ENCODE measurements at places on chromosomes 16 and 17.

DNA sequence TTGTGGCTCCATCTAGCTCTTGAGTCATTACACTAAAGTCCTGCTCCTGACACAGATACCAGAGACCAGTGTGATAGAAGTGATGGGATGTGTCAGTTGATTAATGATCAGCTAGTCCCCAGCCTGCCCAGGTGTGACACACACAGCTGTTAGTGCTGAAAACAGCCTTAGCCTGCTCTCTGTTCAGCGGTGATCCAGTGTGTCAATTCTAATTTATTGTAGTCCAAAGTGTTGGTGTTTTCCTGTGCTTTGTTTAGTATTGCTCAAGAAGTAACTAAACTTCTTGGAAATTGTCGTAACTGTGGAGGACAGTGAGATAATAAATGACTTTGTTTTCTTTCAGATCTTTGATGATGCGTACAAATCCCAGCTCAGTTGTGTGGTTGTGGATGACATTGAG is 92.3 kb downstream of the WNT3 start:
- no peak for DNase-seq

DNA sequence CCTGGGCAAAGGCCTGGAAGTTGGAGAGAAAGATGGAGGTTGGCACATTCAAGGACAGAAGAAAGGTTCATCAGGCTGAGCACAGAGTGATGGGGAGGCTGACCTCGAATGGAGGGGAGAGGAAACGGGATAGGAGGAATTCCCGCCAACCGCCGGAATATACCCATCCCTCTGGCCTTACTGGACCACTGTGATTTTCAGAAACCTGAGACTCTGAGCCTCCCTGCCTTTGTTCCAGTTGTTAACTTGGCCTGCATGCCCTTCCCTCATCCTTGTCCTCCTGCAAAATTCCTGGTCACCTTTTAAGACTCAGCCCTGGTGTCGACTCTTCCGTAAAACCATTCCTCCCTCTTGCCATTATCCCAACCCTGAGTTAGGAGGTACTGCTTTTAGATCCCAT is 107.6 kb downstream of the VAT1L start:
- no peak for DNase-seq

- no peak for DNase-seq
Measured at GRCh38 chr17:13921841-13922776, 147.2 kb upstream of the COX10 start.

DNA sequence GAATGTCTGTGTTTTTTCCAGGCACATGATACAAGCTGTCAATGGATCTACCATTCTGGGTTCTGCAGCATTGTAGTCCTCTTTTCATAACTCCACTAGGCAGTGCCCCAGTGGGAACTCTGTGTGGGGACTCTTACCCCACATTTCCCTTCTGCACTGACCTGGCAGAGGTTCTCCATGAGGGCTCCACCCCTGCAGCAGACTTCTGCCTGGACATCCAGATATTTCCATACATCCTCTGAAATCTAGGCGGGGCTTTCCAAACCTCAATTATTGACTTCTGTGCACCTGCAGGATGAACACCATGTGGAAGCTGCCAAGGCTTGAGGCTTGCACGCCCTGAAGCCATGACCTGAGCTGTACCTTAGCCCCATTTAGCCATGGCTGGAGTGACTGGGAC is 56.0 kb downstream of the ACSM2A start:
- DNase-seq, result no peak

- DNase-seq, result no peak
Measured at GRCh38 chr17:69729944-69730343, 315.4 kb downstream of the MAP2K6 start.

GRCh38 chr16:57680842-57681375 is 12.8 kb downstream of the ADGRG3 start:
- no peak for DNase-seq

GRCh38 chr16:28186752-28187151 is 25.0 kb downstream of the XPO6 start:
- DNase-seq, result no peak

GRCh38 chr16:10631886-10632285 is 51.5 kb upstream of the EMP2 start:
- no peak for DNase-seq

- no peak for DNase-seq
Measured at GRCh38 chr17:74303305-74303704, 22.7 kb upstream of the KIF19 start.

GRCh38 chr17:80998748-80999535 is 7.3 kb downstream of the CHMP6 start:
- no peak for DNase-seq

DNA sequence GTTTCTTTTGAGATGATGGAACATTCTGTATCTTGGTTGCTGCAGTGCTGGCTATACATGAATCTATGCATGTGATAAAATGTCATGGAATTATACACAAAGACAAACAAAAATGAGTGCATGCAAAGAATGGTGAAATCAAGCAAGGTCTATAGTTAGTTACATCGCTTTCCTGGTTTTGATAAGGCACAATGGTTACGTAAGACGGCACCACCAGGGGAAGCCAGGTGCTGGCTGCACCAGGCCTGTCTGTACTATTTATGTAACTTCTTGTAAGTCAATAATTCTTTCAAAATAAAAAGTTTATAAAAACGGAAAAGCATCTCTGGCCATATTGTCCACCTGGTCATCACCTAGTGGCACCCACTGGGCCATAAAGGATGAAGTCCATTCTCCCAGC is 46.5 kb downstream of the ARHGAP27 start:
- DNase-seq, result no peak

All from stimulated activated naive CD8-positive, alpha-beta T cell treated with anti-CD3 and anti-CD28 coated beads, Interleukin-15, Interleukin-2, amounts not matched to agents 100 U/mL and 50 U/mL, for 24 hours (primary cell).